ENCODE measurements at places on chromosomes 7 and 10. TPM values are rescaled to one million over a fixed set of nuclear protein-coding genes. Genes with fewer than 3 reads are reported as not detected.
A peak's percentile ranks its signal among the peaks of the same experiment; 100 is the strongest.

PDZD7 gene
- total RNA-seq: 6.0 TPM

DOCK1 gene
- 55.5 TPM for total RNA-seq

DNA sequence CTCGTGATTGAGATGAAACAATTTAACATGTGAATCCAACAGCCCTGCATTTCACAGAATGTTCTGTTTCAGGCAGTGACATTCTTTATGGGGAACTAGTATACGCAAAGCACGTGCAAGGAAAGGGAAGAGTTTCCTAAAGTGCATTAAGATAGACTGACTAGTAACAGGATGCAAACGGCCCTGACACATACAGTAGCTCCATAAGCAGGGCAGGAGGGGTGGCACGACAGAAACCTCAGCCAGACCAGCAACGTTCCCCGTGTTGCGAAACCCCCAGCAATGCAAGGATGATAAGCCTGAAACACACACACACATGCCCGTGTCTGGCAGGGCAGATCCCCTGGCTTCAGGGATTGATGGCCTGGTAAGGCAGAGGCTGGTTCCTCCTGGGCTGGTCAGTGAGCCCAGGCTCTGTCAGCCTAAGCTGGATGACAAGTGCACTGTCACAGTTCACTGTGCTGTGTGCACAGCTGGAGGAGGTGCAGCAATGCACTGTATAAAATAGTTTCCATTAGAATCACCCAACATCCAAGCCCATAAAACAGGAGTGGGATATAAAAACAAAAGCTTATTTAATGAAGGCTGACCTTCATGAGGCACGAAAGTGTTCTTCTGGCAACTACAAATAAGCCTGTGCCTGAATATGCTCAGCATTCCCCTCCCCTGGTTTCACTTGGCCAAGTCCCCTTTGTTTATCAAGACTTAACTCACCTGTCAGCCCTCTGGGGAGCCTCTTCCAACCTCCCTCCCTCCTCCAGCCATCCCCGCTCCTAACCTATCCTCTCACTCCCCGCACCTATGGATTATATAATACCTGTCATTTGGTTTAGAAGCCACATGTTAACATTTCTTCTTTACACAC lies 88.8 kb downstream of the GSAP start:
- peak; percentile 65 for DNase-seq

DNA sequence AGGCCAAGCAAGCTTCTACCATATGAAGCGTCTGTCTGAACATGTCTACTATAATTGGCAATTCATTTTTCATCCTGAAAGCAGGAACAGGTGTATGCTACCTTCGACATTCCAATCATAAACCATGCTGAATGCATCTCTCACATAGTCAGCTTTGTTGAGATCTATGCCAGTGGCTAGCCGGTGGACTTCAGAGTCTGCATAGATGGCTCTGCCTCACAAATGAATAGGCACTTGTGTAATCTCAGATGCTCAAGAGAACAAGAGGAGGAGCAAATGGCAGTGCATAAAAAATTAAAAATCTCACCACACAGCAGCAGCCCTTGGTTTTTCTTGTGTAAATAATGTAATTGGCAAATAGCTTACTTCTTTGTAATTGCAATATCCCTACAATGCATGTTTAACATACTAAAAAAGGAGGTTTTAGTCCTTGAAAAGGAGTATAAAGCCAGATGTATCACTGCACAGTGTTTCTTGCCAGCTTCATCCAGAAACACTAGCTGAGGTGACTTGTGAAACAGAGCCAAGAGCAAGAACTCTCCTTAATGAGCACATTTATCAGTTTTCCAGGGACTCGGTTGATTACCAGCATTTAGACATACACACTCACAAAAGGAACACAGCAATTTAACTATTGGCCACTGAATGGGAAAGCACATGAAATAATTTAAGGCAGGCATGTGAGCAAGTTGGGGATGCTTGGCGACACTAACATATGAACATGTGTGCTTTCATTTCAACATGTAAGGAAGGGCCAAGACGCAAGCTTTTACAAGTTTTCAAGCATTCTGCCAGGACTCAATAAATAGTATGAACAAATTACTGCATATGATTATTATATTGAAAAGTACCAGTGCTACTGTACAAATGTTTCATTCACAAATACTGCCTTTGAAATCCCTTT lies 249.9 kb upstream of the PLXNA4 start:
- DNase-seq: no peak

MACC1 gene
- total RNA-seq: 46.0 TPM

DNA sequence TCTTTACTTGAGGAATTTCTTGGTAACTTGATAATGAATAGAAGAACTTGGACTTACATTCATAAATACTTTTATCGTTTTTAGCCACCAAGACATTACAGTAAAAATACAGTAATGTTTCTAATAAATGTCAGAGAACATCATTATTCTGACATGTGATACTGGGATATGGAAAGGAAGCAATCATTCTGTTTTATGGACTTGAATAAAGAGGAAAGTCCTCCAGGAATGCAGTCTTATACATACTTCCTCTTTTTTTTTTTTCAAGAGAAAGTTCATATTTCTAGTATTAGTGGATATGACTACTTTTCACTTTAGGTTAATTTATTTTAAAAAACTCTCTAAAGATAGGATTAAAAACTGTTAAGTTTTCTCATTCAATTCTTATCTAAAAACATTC lies 220.0 kb upstream of the SEMA3C start:
- DNase-seq: no peak

GRCh38 chr10:127069436-127069835 lies 127.0 kb downstream of the INSYN2A start:
- no peak for DNase-seq

- DNase-seq: no peak
Observed at GRCh38 chr10:31789555-31789954, 139.1 kb downstream of the ARHGAP12 start.

Data from hepatocyte (in vitro differentiated cells).